ENCODE measurements at places on chromosomes 7 and 10.

GRCh38 chr10:60390224-60390626 is 550 bp upstream of the ANK3 start:
- DNase-seq: no peak

GRCh38 chr7:41858201-41858600 is 155.3 kb upstream of the INHBA start:
- DNase-seq: no peak

DNA sequence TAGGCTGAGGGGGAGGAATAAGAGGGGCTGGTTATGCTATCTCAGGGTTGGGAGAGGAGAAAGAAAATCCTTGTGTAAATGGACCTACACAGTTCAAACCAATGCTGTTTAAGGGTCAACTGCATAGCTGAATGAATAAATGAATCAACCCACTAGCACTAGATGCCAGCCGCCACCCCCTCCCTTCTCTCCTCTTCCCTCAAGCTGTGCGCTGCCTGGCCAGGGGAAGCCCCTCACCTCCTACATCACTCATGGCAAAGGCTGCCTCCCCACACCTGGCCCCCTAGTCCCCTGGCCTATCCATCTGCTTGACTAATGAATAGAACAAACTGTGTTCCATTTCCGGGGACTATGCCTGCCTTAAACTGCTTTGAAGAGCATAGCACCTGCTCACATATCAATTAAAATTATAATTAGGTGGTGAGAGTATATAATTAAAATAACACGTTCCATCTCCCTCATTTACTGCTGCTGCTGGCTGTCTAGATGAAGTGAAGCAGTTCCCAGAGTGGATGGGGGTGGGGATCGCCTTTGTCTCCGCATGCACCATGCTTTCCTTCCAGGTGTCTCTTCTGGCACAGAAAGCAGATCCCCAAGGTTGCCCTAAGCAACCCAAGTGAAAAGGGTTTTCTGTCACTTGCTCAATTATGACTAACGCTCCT is 32.6 kb downstream of the GRID1 start:
- peak; percentile 87 for DNase-seq

GRCh38 chr7:97680622-97681021 is 51.3 kb upstream of the TAC1 start:
- DNase-seq: no peak

DNA sequence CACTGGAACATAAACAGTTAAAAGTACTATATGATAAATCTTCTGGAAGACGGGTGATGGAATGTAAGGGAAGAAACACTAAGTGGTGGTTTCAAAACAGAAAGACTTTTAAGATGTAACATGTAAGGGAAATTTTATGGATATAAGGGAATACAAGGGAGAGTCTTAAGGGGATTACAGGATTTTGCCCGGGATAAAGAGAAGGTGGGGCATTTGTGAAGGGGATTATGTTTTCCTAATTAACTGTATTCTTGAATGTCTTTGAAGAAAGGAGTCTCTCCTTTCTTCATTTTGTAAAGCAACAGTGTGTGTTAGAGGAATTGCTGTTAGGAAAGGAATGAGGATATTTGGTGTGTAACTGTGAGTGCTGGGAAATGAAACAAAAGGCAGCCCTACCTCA is 745.2 kb downstream of the AUTS2 start:
- no peak for DNase-seq

DNA sequence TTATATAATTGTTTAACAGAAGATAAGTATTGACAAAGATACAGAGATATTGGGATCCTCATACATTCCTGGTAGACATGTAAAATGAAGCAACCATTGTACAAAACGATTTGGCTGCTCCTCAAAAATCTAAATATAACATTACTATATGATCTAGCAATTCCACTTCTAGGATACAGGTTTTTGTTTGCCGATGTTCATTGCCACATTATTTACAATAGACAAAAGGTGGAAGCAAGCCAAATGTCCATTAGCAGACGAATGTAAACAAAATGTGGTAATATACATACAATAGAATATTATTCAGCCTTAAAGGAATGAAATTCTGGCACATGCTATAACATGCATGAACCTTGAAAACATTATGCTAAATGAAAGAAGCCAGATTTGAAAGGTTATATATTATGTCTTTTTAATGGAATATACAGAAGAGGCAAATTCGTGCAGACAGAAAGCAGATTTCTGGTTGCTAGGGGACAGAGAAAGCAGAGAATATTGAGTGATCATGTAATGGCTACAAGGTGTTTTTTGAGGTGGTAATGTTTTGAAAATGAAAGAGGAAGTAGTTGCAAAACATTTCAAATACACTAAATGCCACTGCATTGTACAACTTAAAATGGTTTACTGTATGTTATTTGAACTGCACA is 44.9 kb downstream of the POLR1F start:
- peak; percentile 66 for DNase-seq

- DNase-seq: no peak
Observed at GRCh38 chr7:45081670-45081974, 7.1 kb downstream of the NACAD start.

GRCh38 chr7:30019387-30019786 is 7.1 kb downstream of the FKBP14 start:
- no peak for DNase-seq

DNA sequence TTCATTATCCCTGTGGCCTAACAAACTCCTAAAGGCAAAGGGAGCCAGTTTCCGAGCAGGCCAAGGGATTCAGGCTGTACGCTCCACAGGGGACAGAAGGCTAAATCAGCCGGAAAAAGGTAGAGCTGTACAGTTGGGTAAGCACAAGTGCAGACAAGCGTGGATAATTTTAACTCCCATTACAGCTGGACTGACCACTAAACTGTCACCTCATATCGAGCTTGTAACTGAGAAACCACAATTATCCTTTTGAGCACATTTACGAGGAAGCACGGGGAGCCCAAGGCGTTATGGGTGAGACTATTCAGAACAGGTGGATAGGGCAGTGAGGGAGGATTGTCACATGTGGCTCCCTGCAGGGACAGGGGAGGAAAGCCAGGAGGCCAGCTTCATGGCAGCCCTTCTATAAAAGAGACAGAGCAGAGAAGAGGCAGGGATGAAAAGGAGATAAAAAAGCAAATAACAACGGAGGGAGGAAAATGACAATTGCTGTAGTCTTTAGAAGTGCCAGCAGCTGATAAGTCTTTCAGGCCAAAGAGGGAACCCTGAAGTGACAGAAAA is 288.0 kb downstream of the FGFR2 start:
- no peak for DNase-seq

GRCh38 chr10:116738339-116738738 is 4.0 kb downstream of the HSPA12A start:
- DNase-seq: no peak

All from NCI-H1417 treated with DMSO at 0.1 percent for 48 hours (cell line).